ENCODE measurements at places on chromosomes 12 and 14. TPM values are rescaled to one million over a fixed set of nuclear protein-coding genes. Genes with fewer than 3 reads are reported as not detected.

The KCNH3 gene
- 3.2 TPM for total RNA-seq

The WDR89 gene
- 19.4 TPM for total RNA-seq

The ESR2 gene
- total RNA-seq: 0.77 TPM

The KCNC2 gene
- total RNA-seq: 3.2 TPM

The SLCO1C1 gene
- total RNA-seq: 22.8 TPM

The CIDEB gene
- total RNA-seq: 14.8 TPM

The CLEC1A gene
- total RNA-seq: 14.9 TPM

The MGAT2 gene
- 39.1 TPM for total RNA-seq

The KRT2 gene
- not detected for total RNA-seq

The RPL10L gene
- not detected for total RNA-seq

DNA sequence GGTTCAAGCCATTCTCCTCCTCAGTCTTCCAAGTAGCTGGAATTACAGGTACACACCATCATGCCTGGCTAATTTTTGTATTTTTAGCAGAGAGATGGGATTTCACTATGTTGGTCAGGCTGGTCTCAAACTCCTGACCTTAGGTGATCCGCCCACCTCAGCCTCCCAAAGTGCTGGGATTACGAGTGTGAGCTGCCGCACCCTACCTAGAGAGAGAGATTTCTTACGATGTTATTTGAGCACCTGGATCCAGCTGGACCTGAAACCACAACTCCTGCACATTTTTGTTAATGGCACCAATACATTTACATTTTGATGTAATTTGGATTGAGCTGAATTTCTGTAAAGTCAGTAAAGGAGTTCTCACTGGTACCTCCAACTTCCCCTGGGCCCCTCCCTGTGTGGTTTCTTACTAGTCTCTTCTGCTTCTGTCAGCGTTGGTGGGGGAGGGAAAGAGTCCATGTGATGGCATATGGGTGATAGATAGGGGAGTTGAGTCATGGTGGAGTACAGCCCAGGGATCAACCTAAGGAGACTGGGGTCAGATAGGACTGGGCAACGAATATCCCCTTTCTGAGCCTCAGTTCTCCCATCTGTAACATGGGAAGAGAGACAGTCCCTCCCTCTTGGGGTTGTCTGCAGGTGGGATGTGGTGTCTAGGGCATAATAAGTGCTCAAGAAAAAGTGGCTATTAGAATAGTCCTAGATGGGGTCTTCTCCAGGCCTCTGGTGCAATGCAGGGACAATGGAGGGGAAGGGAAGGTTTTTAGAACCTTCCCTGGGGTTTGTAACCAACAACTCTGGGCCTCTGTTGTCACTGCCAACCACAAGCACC is 83.3 kb upstream of the MED13L start:
- H3K27ac ChIP-seq: no peak overlapping the region
- no peak overlapping the region for H3K4me3 ChIP-seq
- no peaks in the 10 kb centered on the region for H3K27me3 ChIP-seq
- no peaks in the 10 kb centered on the region for H3K36me3 ChIP-seq
- no peak for DNase-seq
- peaks cover 13% of the 10 kb centered on the region for H3K4me1 ChIP-seq

GRCh38 chr12:46221255-46222128 is 47.4 kb downstream of the SLC38A1 start:
- no peaks in the 10 kb centered on the region for H3K4me1 ChIP-seq
- no peak overlapping the region for H3K27ac ChIP-seq
- no peak overlapping the region for H3K4me3 ChIP-seq
- H3K36me3 ChIP-seq: peaks cover 2% of the 10 kb centered on the region
- no peaks in the 10 kb centered on the region for H3K27me3 ChIP-seq
- DNase-seq: no peak

DNA sequence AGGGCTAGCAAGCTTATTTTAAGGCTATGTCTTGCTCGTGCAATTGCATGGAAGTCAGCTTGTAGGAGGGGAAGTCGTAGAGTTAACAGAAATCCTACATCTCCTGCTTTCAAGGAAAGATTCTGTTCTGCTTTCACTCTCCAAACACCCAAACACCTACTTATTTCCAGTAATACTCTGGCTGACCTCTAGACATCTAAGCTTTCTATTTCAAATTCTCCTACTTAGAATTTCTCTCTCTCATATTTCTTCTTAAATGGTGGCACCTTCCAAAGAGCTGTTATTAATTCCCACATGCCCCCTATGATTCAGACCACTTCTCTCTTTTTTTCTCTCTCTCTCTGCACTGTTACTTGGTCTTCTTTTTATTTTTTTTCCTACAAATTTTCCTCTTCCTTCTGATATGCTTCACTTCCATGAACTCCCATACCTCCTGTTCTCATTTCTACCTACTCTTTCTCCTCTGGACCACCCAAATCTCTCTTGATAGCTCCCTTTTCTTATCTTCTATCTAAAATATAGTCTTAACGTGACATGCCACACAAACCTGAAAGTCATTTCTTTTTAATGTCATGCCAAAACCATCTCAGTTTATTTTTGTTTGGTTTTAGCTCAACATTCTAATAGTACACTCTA is 90.8 kb downstream of the RPS6KA5 start:
- H3K4me3 ChIP-seq: no peak overlapping the region
- peak; percentile 3 for DNase-seq
- no peaks in the 10 kb centered on the region for H3K36me3 ChIP-seq
- H3K4me1 ChIP-seq: no peaks in the 10 kb centered on the region

GRCh38 chr12:63921157-63921556 is 76.7 kb downstream of the SRGAP1 start:
- peaks cover 9% of the 10 kb centered on the region for H3K4me1 ChIP-seq
- H3K27ac ChIP-seq: no peak overlapping the region
- DNase-seq: no peak

DNA sequence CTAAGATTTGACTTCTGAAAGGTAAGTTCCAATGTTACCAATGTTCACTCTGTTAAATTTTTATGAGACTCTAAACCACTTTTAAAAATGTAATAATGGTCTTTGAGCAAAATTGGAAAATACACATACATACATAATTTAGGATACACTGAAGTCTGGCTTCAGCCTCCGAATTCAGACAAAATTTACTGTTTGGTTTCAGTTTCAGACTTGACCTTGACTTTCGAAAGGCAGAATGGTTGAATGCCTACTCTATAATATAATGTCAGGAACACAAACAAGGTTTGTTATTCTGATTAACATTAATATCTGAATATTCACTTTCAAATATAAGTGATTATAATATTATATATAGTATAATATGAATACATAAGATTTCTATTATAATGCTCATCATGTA is 74.1 kb upstream of the KRAS start:
- DNase-seq: no peak
- H3K36me3 ChIP-seq: no peaks in the 10 kb centered on the region
- no peaks in the 10 kb centered on the region for H3K4me1 ChIP-seq
- H3K27me3 ChIP-seq: no peaks in the 10 kb centered on the region

- H3K36me3 ChIP-seq: no peaks in the 10 kb centered on the region
- peak; percentile 25 for DNase-seq
- no peak overlapping the region for H3K27ac ChIP-seq
- H3K27me3 ChIP-seq: no peaks in the 10 kb centered on the region
Observed at GRCh38 chr14:26935733-26936132, 337.9 kb upstream of the NOVA1 start.

DNA sequence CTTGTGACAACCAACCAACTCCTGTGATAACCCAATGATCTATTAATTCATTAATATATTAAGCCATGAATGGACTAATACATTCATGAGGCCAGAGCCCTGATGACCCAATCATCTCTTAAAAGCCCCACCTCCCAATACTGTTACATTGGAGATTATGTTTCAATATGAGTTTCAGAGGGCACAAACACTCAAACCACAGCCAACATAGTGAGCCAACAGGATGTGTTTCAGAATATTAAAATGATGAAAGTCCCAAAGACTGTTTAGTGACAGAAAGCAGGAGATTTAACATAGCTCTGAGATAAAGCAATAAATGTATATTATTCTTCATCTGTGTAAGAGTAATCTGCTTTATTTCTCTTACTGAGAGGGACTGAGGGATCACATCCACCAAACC is 71.7 kb downstream of the PTPRO start:
- no peaks in the 10 kb centered on the region for H3K27me3 ChIP-seq
- no peak overlapping the region for H3K4me3 ChIP-seq
- H3K36me3 ChIP-seq: no peaks in the 10 kb centered on the region
- H3K4me1 ChIP-seq: no peaks in the 10 kb centered on the region
- no peak overlapping the region for H3K27ac ChIP-seq
- DNase-seq: no peak

DNA sequence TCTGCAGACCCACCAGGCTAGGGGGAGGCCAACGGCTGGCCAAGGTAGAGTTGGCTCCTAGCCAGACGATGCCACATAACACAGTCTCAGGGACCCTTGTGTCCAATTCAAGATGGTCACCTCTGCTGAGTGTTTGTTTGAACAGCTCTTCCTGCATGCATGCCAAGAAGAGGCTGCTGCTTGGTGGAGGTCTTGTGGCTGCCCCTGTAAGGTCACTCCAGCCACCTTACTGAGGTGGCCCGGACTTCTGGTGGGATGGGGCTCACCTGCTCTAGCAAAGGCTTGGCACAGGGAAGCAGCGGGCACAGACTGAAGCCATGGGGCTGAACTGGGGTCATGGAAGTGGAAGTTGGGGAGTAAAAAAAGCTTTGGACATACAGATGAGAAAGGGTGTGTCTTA is 210.3 kb downstream of the GLT1D1 start:
- no peak overlapping the region for H3K27ac ChIP-seq
- no peak overlapping the region for H3K4me3 ChIP-seq
- peaks cover 25% of the 10 kb centered on the region for H3K4me1 ChIP-seq

GRCh38 chr12:97223419-97223818 is 239.2 kb upstream of the RMST start:
- no peak overlapping the region for H3K4me3 ChIP-seq
- no peak overlapping the region for H3K27ac ChIP-seq
- no peak for DNase-seq

DNA sequence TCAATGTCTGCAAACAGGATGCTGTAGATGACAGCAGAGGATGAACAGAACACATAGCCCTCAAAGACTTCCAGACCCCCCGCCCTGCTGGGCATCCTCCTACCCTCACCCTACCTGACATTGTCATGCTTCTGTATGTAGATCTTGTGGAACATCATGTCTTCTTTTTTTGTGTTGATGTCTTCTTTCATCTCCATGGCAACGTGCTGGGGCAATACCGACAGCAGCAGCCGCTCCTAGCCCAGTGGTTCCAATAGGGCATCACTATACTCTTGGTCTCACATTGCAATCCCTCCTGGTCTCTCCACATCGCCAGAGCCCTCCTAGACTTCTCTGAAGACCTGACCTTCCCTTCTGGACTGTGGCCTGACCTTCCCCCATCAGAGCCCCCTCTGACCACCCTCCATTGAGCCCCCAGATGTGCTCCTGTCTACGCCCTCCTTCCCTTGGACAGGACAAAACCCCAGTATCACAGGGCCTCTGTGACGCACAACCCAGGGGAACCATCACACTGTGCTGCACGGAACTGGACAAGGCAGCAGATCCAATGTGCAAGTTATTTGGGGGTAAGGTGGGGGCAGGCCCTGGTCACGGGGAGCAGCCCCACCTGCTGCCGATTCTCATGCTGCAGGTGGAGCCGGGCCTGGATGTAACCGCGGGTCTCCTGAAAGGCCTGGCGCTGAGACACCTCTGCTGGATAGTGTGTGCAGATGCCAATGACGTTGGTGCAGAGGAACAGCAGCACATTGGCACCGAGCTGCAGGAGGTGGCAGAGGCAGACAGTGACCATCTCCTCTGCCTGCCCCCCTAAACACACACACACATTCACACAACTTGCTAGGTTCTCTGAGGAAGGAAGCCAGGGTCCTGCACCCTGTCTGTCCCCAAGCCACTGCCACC is 11.1 kb downstream of the ADCY6 start:
- H3K27me3 ChIP-seq: no peaks in the 10 kb centered on the region
- DNase-seq: no peak
- peaks cover 26% of the 10 kb centered on the region for H3K4me1 ChIP-seq
- H3K36me3 ChIP-seq: peaks cover 82% of the 10 kb centered on the region
- no peak overlapping the region for H3K27ac ChIP-seq

DNA sequence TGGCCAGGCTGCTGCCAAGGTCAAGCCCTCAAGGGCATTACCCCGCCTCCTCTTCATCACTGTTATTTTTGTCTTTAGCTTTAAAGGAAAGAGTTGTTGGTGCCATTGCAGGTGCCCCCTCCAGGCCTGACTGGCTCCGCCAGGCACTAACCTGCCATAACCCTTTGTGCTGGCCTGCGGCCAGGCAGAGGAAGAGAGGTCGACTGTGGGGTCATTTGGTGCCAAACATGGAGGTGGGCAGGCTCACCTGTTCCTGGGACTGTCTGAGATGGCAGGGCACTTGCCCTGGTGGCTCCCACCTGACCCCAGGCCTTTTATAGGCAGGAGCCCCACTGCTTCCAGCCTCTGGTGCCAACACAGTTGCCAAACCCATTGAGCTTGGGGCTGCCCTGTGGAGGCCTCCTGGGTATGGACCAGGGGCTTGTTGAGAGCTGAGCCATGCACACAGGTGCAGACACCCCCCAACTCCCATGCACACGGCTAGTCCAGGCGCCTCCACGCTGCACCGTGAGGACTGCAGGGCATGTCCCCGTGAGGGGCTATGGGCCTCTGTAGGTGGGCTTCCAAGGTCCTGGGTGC is 29.4 kb upstream of the PLD4 start:
- no peaks in the 10 kb centered on the region for H3K27me3 ChIP-seq
- no peak overlapping the region for H3K4me3 ChIP-seq
- no peak overlapping the region for H3K27ac ChIP-seq
- H3K36me3 ChIP-seq: peaks cover 57% of the 10 kb centered on the region

DNA sequence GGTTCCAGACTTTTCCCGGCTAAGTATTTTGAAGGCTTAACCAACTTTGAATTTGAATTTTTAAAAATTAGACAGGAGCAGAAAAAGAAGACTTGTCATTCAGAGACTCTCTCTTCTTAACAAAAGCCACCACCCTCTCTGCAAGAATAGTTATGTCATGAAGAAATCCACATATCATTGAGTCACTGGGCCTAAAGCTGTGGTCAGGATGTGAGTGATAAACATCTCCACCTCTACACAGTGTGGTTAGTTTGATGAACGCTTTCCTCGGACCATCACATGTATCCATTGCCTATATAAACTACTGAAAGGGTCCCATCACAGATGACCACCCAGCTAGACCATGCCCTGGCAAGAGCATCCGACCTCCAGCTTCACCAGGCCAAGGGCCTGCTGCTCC is 226.1 kb downstream of the KSR2 start:
- H3K4me3 ChIP-seq: no peak overlapping the region
- H3K4me1 ChIP-seq: no peaks in the 10 kb centered on the region
- H3K36me3 ChIP-seq: no peaks in the 10 kb centered on the region
- no peak overlapping the region for H3K27ac ChIP-seq
- no peaks in the 10 kb centered on the region for H3K27me3 ChIP-seq

DNA sequence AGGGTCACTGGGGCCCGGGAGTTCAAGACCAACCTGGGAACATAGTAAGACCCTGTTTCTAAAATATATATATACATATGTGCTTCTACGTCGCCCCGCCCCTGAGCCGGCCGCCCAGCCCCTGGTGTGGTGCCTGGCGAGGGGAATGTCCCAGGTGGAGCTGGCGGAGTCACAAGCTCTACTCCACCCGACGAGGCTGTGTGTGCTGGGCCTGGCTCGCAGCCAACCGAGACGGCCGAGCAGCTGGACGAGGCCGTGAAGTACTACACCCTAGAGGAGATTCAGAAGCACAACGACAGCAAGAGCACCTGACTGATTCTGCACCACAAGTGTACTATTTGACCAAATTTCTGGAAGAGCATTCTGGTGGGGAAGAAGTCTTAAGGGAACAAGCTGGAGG is 22.1 kb upstream of the ITPK1 start:
- no peaks in the 10 kb centered on the region for H3K27me3 ChIP-seq
- H3K4me1 ChIP-seq: peaks cover 7% of the 10 kb centered on the region
- no peaks in the 10 kb centered on the region for H3K36me3 ChIP-seq
- H3K27ac ChIP-seq: no peak overlapping the region
- DNase-seq: no peak
- H3K4me3 ChIP-seq: no peak overlapping the region

GRCh38 chr14:60215127-60215444 is 33.9 kb upstream of the PPM1A start:
- H3K4me3 ChIP-seq: no peak overlapping the region
- no peaks in the 10 kb centered on the region for H3K4me1 ChIP-seq
- no peaks in the 10 kb centered on the region for H3K27me3 ChIP-seq
- no peak overlapping the region for H3K27ac ChIP-seq
- no peaks in the 10 kb centered on the region for H3K36me3 ChIP-seq
